Gastrocnemius medialis (tissue), 4 donors: ENCODE measurements at places on chromosomes 1 and 21.
A peak's percentile ranks its signal among the peaks of the same experiment; 100 is the strongest.

- DNase-seq, result no peak
These were observed 48.0 kb downstream of the NID1 start for GRCh38 chr1:236016782-236017400.

GRCh38 chr1:150560576-150561253 is 11.5 kb downstream of the ADAMTSL4 start:
- DNase-seq, result peak; percentile 86

- no peak for DNase-seq
These were observed 9.0 kb downstream of the GSTM5 start for GRCh38 chr1:109721042-109721441.

DNA sequence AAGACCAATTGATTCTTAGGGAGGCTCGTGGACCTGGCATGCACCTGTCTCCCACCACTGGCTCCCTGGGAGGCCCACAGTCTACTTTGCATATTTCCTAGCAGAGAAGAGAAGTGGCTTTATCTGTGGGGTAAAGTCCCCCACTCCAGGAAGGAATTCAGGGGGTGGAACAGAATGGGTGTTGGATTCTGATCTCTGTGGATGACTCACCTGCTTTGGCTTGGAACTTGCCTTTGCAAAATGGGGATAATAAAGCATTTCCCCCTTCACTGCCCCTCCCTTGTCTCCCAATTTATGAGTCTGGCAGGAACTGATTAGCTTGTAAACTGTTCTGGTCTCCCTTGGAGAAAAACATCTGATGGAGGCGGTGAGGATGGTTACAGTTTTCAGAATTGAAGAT is 21.2 kb upstream of the OTUD3 start:
- DNase-seq, result no peak

DNA sequence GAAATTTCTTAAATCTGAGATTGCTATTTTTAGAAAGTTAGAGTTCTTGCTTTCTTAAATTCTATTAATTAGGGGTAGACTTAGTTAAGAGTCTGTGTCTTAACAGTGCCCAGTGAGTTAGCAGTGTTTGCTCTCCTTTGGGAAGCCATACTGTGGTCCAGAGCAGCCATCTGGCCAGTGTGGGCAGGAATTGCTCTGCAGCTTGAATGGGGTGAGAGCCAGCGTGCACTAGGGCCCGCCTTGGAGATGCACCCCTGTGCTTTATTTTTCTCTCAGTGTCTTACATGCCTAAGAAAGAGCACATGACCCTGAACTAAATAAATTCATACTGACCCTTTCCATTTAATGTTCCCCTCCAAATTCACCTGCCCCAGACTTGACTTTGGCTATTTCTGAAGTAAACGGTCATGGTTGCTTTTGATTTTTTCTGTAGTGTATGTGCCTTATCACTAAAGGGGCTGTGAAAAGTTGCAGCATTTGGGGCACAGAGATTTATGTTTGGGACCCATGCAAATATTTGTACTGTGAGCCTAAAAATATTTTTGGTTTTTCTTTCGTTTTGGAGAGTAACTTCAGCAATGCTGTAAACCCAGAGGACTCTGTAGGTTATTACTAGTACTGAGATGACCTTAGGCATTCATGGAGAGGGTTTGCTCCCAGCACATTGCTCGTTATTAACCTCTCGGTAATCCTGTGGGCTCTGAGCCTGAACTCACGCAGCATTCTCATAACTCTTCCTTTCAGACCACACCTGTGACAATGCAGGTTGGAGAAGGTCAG is 21.3 kb upstream of the KCNQ4 start:
- DNase-seq, result no peak

DNA sequence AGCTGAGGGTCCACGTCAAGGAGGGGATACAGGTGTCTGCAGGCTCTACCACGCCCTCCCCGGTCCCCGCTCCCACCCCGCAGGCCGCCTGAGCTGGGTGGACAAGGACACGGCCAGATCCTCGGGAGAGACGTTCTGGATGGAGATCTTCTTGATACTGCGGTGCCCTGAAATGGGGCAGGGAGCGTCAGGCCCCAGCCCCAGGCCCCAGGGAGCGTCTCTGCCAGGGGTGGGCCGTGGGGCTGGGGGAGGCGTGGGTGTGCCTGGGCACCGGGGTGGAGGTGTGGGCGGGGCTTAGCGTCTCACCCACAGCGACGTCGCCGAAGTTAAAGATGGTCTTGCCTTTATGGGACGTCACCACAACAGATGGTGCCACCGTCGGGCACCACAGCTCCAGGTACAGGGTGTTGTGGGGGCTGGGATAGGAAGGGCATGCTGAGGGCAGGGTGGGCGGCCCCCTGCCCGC is 7.3 kb upstream of the TMEM52 start:
- DNase-seq, result no peak

DNA sequence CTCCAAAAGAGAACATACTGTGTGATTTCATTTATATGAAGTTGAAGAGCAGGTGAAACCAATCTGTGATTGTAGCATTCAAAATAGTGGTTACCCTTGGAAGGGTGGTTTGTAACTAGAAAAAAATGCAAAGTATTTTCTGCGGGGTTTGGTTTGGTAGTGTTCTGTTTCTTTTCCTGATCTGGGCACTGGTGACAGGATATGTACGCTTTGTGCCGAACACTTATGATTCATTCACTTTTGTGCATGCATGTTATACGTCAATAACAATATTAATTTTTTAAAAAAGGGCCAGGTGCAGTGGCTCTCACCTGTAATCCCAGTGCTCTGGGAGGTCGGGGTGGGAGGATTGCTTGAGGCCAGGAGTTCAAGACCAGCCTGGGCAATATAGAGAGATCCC is 63.8 kb downstream of the CD34 start:
- DNase-seq, result no peak

- no peak for DNase-seq
These were observed 8.9 kb upstream of the KCNE1 start for GRCh38 chr21:34520764-34521508.
